ENCODE measurements at places on chromosomes 1 and 21.

- no peak for DNase-seq
These were observed 7.5 kb upstream of the FOXO6 start for GRCh38 chr1:41353744-41354143.

DNA sequence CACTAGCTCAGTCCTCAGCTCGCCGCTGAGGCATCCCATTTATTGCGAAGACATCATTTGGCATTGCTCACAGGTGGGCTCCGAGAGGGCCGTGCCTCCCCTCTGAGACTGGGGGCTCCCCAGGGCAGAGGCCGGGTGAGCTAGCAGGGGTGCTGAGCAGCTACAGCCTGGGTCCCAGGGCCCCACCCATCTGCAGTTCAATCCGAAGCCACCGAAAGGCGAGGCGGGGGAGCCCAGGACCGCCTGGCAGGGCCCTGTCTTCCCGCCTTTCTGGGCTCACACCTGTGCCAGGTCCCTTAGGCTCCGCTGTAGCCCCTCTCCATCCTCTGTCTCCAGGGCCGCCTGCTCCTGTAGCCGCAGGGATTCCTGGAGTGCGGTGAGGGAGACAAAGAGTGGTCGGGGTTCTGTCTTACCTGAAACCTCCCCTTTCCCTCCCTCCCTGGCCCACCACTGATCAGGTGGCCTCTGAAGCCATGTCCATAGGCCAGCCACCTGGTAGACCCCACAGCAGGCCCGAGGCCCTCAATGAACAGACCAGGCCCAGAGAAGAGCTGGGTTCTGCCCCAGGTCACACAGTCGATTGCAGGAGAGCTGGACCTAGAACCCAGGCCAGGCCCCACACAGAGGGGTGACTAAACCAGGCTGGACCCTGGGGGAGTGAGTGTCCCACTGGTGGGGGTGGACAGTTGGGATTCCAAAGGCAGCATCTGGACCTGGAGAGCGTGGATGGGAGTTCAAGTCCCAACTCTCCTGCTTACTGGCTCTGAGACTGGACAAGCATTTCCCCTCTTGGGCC lies 18.1 kb upstream of the NBPF1 start:
- no peak for DNase-seq

GRCh38 chr21:44666401-44667320 lies at the start of gene KRTAP12-2:
Gene KRTAP12-2, minus strand, starts transcription at chr21:44666927. Its CDS starts 41 bp downstream, at chr21:44666886.
- DNase-seq: no peak

DNA sequence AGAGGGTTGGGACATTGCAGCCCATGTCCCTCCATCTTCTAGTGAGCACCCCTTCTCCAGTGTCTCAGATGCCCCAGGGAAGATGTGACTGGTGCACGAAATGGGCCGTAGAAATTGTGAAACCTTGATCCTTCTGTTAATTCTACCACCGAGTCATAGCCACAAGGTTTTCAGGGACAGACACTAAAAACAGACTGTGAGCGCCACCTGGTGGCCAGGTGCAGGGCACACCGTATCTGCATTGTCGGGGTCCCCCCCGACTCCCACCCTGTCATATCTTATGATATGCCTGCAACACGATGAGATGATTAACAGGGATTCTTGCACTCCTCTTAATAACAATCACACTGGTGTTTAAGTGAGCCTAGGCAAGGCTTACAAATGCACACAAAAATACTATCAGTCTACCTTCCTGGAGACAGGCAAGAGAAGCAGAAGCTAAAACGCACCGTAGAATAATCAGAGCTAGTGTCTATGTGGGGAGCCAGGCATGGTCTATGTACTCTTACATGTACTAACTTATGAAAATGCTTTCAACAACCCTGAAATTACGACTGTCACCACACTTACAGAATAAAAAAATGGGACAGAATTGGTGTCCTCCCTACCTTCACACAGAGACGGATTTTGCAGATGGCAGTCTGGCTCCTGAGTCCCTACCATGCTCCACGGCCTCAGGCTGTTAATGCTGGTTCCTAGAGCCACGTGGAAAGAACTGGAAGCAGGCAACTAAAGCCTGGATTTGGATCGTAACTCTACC lies 57.9 kb downstream of the FHAD1 start:
- peak; percentile 60 for DNase-seq

- no peak for DNase-seq
These were observed 28.3 kb downstream of the MX2 start for GRCh38 chr21:41390043-41390639.

DNA sequence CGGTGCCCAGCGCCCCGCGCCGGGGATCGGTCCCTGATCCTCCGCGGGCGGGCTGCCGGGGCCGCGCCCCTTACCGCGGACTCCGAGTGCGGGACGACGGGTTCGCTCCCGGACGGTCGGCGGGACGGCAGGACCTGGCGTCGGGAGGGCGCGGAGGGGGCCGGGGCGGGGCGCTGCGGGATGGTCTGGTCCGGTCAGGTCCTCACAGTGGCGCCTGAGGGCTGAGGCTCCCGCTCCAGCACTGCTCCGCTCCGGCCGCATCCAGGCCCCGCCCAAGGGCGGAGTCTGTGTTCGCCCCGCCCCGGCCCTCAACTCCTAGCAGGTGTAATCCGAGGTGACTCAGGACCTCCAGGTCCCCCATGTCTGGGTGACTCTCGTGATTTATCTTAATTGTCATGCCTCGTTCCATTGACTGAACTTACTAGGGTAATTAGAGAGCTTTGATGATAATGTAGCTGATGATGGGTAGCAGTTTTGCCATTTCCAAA lies at the start of gene RAB3B:
RAB3B (minus strand) TSS at position 223 of the 488 bp plus-strand sequence. CDS start 13,583 bp downstream, outside the sequence.
- peak; percentile 60 for DNase-seq

GRCh38 chr1:2952371-2952770 lies 68.9 kb upstream of the ACTRT2 start:
- DNase-seq: no peak

DNA sequence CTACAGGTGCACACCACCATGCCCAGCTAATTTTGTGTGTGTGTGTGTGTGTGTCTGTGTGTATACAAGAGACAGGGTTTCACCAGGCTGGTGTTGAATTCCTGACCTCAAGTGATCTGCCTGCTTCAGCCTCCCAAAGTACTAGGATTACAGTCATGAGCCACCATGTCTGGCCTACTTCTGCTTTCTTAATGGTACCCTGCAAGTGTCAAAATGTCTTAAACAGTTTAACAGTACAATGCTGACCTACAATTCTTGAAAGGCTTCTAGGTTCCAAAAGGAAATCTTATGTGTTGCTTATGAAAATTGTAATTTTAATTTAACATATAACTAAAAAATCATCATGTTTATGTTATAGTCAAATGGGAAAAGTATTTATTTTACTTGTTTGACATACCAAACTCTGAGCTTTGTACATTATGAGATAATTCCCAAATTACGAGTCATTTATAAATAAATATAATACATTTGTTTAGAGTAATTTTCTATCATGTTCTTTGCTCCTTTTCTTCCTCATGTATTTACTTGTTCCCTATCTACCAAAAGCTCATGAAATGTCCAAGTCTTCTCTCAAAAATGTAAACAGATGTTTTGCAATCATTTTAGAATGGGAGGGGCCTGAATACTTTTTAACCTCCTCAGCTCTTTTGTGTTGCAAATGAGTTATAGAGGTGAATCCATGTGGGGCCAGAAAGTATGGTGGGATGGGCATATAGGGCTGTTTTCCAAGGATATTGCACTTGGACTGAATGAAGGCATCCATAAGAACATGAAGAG lies 8.4 kb upstream of the VCAM1 start:
- DNase-seq: no peak

DNA sequence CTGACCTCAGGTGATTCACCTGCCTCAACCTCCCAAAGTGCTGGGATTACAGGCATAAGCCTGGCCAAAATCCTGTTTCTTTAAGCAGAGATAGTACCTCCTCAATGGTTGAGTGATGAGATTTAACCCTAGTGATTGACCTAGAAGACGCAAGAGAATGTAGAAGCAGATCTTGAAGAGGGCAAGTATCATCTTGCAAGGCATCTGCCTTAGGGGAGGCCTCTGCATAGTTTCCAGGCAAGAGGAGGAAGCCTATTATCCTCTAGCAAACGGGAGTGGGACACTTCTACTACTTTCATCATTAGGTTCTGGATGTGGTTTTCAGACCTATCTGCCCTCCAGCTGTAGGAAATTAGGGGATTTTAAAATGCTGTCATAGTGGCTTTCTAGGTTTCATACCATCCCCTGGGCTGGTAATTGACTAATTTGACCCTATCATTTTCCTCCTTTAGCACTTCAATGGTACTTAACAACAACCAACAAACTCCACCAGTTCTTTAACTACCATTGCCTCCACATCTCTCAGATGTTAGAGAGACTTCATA lies 10.0 kb upstream of the TRIM62 start:
- DNase-seq: no peak

- DNase-seq: no peak
These were observed 53.9 kb downstream of the PRDM15 start for GRCh38 chr21:41825216-41825615.

DNA sequence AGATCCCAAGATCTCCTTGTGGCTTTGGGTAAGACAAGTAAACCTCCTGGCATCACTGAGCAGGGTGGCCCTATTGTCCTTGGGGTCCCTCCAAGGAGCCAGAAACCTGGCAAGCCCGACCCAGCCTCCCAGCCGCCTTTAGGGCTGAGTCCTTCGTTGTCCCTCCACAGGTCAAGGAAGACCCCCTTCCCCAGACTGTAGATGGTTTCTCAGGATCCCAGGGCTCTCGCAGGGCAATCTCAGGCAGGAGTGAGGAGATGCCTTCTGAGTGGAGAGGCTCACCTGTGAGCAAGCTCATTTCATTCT lies 71.6 kb upstream of the CSF3R start:
- DNase-seq: no peak

DNA sequence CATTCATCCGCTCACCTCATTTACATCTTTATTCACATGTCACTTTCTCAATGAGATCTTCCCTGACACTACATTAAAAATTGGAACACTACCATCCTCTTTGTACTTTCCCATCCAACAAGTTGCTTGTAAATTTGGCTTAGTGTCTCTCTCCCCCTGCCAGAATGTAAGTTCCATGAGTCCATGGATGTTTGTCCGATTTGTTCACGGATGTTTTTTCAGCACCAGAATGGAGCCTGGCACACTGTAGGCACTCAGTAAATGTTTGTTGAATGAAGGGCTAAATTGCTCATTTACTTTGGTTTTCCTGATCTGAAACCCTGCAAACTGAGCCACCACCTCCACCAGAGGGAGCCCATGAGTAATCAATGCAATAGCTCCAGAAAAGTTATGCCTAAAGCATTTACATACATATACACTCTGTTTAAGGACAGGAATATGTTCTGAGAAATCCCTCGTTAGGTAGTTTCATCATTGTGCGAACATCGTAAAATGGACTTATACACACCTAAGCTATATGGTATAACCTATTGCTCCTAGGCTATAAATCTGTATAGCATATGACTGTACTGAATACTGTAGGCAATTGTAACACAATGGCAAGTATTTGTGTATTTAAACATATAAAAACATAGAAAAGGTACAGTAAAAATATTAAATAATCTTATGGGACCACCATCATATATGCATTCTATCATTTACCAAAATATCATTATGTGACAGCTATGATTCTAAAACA lies 2.8 kb upstream of the EYA3 start:
- peak; percentile 61 for DNase-seq

DNA sequence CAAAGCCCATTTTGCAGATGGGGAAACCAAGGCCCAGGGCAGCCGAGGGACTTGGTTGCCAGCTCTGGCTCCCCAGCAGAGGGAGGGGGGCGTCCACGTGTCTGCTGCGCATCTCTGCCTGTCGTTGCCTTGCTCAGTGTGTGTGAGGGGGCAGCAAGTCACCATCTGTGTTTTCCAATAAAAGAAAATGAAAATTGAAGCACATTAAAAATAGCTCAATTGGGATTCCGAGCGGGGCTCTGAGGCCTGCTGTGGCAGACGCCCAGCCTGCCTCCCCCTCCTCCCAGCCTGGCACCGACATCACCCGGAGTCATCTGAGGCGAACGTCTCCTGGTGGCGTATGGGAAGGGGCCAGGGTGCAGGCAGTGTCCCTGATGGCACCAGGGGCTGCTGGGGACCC lies 51.2 kb downstream of the EPHB2 start:
- no peak for DNase-seq

DNA sequence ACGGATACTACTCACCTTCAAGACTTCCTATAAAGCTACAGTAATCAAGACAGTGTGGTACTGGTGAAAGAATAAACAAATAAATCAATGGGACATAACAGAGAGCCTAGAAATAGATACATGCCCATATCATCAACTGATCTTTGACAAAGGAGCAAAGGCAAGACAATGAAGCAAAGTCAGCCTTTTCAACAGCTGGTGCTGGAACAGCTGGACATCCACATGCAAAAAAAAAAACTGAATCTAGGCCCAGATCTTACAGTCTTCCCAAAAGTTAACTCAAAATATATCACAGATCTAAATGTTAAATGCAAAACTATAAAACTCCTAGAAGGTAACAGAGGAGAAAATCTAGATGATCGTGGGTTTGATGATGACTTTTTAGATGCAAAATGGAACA lies 170.3 kb downstream of the MIS18A start:
- no peak for DNase-seq

DNA sequence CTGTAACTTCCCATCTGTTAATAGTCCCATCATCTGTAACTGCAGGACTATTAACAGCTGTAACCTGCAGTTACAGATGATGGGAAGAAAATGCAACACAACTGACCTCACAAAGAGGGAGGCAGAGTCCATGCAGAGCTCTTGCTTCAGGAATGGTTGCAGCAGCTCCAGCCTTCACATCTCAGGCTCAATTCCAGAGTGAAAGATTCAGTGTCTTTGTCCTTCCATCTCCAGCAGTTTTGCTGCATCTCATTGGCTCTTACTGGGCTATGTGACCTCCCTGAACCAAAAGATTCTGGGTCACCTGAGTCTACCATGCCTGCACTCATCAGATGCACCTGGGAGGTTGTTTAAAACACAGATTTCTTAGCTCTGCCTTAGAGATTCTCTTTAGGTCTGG lies 686.7 kb downstream of the MATN1 start:
- no peak for DNase-seq
